ENCODE measurements at places on chromosomes 5 and 9. TPM values are rescaled to one million over a fixed set of nuclear protein-coding genes. Genes with fewer than 3 reads are reported as not detected.

DNA sequence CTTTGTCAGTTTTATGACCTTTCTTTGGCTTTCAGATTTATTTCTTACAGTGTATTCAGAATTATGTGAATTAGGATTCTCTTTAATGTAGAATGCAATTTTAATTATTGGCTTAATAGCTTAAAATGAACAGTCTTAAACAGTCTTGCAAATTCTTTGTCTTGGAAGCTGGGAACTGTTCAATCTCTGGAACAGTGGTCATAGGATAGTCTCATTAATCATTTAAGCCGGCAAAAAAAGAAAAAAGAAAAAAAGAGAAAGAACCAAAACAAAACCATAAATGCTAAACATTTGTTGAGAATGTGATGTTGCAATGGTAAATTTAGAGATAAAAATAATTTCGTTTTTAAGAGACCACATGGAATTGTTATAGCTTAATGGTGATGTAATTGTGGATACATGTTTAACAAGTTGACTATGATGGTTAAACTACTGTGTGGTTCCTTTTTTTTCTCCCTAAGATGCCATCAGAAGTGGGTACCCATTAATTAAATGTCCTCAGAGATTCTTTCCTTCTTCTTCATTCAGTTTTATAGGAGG, 61.6 kb downstream of the NNT start:
- DNase-seq: no peak

The FAT2 gene
- total RNA-seq: not detected

- DNase-seq: no peak
Measured at GRCh38 chr9:113492343-113493202, 29.0 kb downstream of the RGS3 start.

DNA sequence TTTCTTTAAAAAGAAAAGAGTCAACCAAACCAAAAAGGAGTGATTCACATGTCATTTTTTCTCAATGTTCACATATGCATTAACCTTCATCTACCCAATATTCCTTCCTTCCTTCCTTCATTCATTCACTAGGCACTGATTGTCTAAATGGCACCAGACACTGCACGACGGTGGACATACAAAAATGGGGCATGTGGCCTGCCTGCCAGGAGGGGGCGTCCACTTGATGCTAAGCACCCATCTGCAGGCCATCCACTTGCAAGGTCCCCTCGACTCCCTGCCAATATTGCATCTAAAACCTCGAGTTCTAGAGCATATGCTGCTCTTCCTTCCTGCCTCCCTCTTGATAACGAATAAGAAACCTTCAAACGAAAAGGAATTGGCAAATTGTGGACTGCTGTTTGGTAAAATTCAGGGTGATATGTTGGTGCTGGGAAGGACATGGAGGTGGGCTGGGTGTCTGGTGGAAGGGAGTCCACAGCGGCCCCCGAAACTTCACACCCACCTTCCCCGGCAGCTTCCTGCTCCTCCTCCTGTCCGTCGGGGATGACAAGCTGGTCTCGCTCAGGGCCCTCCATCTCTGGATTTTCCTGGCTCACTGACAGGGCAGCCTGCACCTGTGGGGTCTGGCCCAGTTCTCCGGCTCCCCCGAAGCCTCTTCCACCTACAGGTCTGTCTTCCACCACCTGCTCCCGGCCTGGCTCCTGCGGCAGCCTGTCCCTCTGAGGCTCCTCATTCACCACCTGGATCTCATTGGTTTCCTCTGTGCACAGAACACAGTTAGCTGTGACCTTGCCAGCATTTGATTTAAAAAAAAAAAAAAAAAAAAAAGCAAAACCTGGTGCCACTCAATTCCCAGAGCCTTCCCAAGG, 64.3 kb downstream of the GOLM1 start:
- DNase-seq: no peak

DNA sequence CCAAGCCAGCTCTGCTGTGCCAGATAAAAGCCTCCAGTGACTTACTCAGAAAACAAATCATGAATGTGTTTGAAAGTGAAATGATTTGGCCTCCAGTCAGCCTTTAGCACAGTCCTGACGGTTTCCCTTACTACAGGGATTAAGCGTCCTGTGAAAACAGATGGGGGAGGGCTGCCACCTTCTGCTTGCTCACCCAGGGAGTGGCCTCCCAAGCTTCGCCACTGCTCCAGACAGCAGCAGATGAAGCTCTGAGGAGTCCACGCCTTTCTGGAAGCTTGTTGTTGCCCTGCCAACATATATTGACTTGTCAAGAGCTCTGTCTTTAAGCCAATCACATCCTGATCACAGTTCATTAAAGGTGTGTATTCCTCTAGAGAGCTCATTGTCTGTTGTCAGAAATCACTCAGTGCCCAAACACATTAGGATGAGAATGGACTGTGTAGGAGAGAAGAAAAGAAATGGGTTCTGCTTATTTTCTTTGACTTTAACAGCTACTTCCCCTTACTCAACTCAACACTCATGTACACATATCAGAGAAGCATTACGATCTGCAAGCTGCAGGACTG, 4.9 kb upstream of the FYB1 start:
- no peak for DNase-seq

The CTNND2 gene
- not detected for total RNA-seq

The TMEM252 gene
- total RNA-seq: not detected

The BARX1 gene
- total RNA-seq: not detected

The CETN3 gene
- 16.0 TPM for total RNA-seq
